ENCODE measurements at places on chromosomes 13 and 19.

GRCh38 chr19:522726-523125 is 8.8 kb upstream of the CDC34 start:
- no peak for DNase-seq

- DNase-seq: no peak
Measured at GRCh38 chr13:75217949-75218348, 264.0 kb downstream of the TBC1D4 start.

GRCh38 chr13:44313674-44314073 is 60.0 kb upstream of the SERP2 start:
- DNase-seq: no peak

DNA sequence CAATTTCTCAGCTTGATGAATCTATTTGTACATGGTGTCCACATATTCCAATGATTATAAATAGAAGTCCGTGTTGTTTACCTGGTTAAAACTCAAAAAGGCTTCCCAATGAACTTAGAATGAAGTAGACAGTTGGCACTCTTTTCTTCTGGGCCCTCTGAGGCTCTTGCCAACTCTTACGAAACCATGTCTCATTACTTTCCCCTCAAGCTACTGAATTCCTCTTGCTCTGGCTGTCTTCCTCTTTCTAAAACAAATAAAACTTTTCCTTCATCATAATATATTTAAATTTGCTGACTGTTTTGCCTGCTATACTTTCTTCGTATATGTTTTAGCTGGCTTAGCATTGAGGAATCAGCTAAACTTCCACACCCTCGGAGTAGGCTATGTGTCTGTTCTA is 139.7 kb downstream of the SLITRK6 start:
- no peak for DNase-seq

All from activated T-cell treated with anti-CD3 and anti-CD28 coated beads for 48 hours (primary cell).